Fibroblast of lung (primary cell): ENCODE measurements at places on chromosomes 5 and 9. TPM values are rescaled to one million over a fixed set of nuclear protein-coding genes. Genes with fewer than 3 reads are reported as not detected.

DNA sequence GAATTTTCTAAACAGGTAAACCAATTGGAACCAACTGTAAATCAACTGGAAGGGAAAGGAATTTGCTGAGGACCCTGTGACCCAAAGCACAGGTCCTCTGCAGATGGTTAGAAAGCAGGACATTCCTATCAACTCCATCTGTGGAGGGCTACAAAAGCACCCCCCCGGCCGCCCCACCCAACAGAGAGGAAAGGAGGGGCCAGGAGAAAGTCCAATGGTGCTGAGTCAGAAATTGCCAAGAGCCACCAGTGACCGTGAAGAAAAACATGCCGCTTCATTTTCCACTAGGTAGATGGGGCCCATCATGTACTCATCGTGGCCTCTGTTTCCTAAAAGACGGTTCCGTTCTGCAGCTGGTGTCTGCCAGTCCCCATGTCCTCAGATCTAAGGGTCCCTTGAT, 66.3 kb downstream of the RAPGEF1 start:
- DNase-seq, result no peak

- peak; percentile 46 for DNase-seq
Measured at GRCh38 chr9:127132921-127133647, 10.6 kb upstream of the ANGPTL2 start.

The ALDH1A1 gene
- 7.4 and 33.2 TPM in 2 replicates for polyA plus RNA-seq

- no peak for DNase-seq
Measured at GRCh38 chr5:109022056-109022455, 274.4 kb downstream of the FER start.

DNA sequence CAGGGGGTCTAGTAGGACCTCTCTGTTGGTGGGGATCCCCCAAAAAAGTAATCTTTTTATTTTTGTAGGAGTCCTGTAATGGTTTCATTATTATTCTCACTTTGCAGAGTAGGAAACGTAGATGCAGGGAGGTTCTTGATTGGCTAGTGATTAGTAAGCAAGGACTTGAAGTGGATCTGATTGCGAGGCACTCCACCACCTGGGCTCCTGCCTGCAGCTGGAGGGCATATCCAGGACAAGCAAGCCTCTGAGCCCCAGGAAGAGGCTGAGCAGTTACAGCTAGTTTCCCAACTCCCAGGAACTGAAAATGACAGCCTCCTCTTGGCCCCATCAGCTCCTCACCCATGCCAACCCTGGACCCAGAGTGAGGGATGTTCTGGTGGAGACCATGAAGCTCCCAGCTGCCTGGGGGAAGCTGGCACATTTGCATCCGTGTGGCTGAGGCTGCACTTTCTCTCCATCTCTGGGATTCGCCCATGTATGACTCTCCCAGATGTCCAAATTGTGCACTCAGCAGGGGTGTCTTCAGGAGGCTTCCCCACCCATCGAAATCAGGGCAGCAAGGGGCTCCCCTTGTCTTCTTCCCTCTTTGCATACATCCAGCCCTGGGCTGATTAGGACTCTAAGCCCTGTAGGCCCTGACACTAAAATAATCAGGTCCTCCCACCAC, 10.2 kb downstream of the KCNIP1 start:
- DNase-seq, result no peak

The DNAJC21 gene
- polyA plus RNA-seq, result 56.6 and 60.4 TPM in 2 replicates

GRCh38 chr9:112369817-112370216, 10.1 kb upstream of the HSDL2 start:
- no peak for DNase-seq

The PCAT7 gene
- 0.01 TPM in 2 replicates for polyA plus RNA-seq

The CNOT8 gene
- 46.7 and 66.7 TPM in 2 replicates for polyA plus RNA-seq

The LCN6 gene
- not detected in 2 replicates for polyA plus RNA-seq

- DNase-seq, result no peak
Measured at GRCh38 chr9:128091571-128091970, 23.5 kb downstream of the SLC25A25 start.

The ADAMTS13 gene
- polyA plus RNA-seq, result 0.45 and 0.78 TPM in 2 replicates

The TRIP13 gene
- 11.7 and 36.4 TPM in 2 replicates for polyA plus RNA-seq

GRCh38 chr9:131349881-131350563, 43.9 kb upstream of the PRRC2B start:
- peak; percentile 84 for DNase-seq

GRCh38 chr5:168269937-168270330, 21.5 kb upstream of the WWC1 start:
- DNase-seq, result no peak

DNA sequence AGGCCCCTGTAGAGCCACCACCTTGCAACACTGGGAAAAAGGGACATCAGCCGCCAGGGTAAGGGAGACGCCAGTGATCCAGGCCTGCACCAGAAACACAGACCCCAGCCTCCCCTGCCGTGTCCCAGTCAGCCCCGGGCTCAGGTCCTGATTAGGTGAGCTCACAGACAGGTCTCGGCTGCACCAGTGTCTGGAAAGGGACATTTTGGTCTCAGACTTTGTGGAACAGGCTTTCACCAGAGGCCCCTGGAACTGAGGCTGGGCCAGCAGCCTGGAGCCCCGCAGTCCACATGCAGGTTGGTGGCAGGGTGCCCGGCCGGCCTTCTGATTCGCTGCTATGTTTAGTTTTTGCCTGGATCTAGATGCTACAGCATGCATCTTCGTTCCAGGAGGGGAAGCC, 369.0 kb upstream of the IRX4 start:
- no peak for DNase-seq

DNA sequence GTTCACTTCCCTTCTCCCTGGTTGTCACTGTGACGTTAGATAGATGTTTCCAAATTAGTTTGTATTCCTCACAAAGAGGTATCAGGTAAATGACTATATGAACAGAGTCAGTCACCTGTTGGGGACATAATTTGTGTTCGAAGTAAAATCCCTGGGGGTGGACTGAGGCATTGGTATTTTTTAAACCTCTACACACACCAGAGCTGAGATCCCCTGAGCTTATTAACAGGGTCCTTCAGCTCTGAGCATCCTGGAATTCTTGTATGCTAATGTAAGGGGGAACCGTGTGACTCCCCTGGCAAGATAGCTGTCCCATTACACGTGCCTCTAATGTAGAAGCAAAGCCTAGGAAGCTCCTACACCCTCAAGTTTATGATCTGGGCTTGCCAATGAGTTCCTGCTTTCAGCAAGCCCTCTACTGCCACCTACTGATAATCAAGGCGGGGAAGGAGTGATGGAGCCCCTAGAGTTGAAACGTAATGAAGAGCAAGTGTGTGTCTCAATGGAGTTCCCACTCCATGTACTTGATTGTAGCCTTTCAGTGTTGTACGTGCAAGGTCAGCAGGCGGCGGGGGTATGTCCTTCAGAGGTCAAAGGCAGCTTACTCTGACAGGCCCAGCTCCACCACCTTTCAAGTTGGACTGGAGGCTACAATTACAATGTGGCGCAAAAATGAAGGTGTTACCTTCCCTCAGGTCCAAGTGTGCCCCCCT, 14.4 kb downstream of the PRKACG start:
- DNase-seq, result peak; percentile 78

The PCDHB16 gene
- 0.54 and 1.5 TPM in 2 replicates for polyA plus RNA-seq

DNA sequence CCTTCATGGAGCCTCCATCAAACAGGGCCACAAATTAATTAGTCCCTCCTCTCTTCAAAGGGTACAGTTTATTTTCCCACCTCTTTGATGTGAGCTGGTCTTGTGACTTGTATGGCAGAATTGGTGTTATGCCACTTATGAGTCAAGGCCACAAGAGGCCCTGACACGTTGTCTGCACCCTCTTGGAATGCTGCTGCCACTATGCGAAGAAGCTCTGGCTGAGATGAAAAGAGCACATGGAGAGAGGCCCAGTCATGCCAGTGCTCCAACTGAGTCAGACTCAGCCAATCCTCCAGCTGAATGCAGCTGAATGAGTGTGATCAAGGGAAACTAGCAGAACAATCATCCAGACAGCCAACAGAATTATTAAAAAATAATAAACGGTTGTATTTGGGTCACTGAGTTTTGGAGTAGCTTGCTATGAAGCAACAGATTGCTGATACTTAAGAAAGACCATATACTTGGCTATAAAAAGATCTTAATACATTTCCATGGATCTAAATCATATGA, 128.3 kb downstream of the MARCHF11 start:
- no peak for DNase-seq

- no peak for DNase-seq
Measured at GRCh38 chr5:23314827-23315226, 192.6 kb upstream of the PRDM9 start.

- DNase-seq, result no peak
Measured at GRCh38 chr5:98231089-98231488, 542.4 kb upstream of the RGMB start.

DNA sequence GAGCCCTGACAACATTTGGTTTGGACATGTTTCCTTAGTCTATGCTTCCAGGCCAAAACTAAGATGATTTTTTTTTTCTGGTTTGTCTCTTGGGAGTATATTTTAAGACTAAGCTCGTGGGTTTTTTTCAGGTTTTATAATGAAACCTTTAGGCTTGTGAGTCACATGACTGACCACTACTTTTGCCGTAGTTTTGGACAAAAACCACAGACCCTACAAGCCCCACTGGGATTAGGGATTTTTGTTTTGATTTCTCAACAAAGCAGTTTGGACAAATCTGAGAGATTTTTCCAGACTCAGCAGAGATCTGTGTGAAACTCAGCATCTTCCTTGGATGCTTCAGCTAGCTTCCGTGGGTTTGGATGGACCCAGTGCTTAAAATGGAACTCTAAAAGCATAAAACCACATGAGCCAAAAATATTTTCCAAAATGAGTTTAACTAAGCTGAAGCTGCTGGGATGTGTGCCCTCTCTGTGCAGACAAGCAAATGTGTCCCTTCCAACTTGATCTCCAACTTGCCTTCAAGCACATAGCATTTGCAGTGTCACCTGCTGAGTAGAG, 70.3 kb upstream of the SMIM15 start:
- DNase-seq, result no peak

GRCh38 chr5:88665750-88666215, 217.2 kb downstream of the MEF2C start:
- DNase-seq, result no peak

GRCh38 chr5:24208686-24209106, 436.1 kb downstream of the CDH10 start:
- DNase-seq, result no peak

DNA sequence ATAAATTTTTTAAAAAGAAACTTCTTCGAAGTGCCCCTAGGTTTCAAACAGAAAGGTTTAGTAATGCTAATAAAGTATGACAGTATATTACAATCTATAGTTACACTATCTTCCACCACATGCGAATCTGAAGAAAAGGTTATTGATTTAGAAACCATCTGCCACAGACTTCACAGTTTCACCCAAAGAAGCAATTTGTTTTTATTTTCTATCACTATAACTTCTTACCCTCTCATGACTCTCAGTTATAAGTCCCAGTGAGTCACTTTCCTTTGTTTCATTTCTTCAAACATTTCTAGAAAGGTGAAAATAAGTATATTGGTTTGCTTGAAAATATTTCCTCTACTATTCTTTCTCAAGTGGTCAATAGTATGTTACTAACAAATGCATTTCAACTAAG, 93.6 kb downstream of the MCTP1 start:
- DNase-seq, result no peak

DNA sequence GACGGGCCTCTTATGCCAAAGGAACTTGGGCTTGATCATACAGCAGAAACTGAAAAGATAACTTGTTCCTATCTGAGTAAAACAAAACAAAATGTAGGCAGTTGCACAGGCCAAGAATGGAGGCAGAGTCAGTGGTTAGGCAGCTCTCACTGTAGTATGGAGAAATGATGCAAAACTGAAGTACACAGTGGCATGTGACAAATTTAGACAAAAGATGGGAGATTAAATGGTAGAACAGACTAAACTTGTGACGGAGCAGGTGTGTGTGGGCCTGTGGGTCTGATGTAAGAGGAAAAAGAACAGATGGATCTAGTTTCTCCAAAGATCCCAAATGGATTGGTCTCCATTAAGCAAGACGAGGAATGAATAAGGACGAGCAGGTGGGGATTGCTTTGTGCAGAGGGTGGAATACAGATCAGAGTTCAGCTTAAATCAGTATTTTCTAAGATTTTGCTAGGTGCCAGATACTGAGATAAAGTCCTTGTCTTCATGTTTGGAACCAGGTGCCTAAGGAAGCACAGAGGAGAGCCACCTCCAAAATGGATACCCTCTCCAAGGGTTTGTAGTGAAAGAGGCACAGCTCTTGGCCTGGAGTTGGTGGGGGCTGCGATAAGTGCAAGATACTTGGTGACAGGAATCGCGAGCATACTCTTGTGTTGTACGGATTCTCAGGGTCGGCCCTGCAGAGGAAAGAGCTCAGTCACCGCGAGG, 722 bp upstream of the DCP2 start:
- no peak for DNase-seq

GRCh38 chr9:5886114-5886939, 4.4 kb upstream of the MLANA start:
- DNase-seq, result peak; percentile 48

The MRPS2 gene
- 43.6 and 73.1 TPM in 2 replicates for polyA plus RNA-seq

The STPG3 gene
- not detected in 2 replicates for polyA plus RNA-seq

DNA sequence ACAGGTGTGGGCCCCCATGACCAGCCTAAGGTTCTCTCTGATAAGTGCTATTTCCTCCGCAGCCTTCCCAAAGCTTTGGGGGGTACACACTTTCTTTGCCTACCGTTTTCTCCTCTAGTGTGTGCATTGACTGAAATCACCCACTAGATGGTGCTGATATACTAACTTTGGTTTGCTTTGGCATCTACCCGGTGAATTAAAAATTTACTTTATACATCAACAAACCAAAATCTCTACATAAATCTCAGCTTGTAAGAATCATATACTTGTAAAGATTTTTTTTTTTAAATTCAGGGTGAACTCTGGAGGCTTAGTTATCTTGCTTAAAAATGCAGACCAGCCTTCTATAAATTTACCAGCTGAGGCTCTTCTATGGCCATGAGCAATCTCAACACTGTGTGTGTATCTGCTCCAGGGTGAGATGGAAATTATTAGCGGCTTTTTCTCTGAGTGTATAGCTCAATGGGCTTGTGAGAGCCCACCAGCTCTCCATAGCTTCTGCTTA, 475.7 kb upstream of the TNC start:
- DNase-seq, result peak; percentile 75

The LECT2 gene
- not detected in 2 replicates for polyA plus RNA-seq

The CER1 gene
- polyA plus RNA-seq, result not detected in 2 replicates
